ENCODE measurements at places on chromosomes 7 and 10.
A peak's percentile ranks its signal among the peaks of the same experiment; 100 is the strongest.

DNA sequence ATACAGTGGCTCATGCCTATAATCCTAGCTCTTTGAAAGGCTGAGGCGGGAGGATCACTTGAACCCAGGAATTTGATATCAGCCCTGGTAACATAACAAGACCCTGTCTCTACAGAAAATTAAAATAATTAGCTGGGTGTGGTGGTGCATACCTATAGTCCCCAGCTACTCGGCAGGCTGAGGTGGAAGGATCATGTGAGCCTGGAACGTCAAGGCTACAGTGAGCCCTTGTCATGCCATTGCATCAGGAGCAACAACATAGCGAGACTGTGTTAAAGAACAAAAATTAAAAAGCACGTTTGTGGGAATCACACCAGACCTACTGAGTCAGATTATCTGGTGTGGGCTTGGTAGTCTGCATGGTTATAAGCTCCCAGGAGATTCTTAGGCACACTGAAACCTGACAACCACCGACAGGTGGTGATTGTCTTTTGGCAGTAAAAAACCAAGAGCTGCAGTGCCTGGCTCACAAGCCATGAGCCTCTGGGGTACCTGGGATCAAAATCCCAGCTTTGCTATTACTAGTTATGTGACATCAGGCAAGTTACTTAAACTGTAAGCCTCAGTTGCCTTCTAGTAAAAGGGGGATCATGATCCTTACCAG, 146.9 kb downstream of the SND1 start:
- DNase-seq, result no peak

DNA sequence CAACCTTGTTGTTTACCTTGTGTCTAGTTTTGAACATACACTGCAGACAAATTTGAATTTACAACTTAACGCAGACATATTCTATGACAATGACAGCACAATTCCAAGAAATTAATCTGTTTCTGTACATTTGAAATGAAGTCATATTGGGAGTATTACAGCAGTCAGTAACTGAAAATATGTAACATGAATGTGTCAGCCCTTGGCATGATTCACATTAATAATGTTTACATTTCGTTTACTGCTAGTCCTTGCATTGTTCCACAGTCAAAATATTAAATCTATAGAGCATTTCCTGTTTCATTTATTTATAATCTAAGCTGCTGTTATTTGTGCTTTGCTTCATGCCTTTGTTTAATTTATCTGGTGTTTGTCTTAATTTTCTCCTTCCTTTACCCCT, 80.4 kb downstream of the NOC3L start:
- no peak for DNase-seq

GRCh38 chr7:1131471-1132265, 28.3 kb downstream of the ZFAND2A start:
- no peak for DNase-seq

DNA sequence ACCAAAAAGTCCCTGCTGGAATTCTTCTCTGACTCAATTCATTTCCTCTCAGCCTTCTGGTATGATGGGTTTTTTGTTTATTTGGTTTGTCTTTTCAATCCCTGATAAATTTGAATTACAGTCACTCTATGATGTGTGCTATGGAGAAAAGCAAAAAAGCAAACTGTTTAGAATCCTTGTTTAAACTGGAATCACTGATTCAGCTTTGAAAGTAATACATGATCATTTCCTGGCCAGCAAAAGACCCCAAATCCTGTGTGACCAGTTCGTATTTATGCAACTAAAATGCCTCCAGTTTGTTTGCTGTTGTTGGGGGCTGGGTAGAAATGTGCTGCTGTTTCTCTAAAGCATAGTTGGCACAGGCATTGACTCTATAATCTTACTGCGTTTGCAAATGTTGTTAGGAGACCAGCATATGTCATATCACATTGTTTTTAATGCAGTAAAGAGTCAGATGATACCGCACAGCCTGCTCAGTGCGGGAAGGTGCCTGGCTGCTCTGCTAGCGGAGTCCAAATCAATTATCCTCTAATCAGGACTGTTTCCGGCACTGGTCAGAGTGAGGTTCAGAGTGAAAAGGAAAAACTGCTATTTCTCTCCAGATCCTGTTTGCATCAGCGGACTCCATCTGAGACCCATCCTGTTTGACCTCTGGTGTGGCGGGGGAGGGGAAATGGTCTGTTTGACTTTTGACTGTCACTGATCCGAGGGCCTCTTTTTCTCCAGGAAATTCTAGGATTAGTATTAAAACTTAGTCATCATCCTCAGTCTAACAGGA, 40.6 kb upstream of the ADD3 start:
- DNase-seq, result peak; percentile 61

GRCh38 chr10:10914144-10914543, 103.5 kb upstream of the CELF2 start:
- DNase-seq, result no peak

- DNase-seq, result no peak
These were observed 173.4 kb downstream of the IMMP2L start for GRCh38 chr7:111388912-111389311.

DNA sequence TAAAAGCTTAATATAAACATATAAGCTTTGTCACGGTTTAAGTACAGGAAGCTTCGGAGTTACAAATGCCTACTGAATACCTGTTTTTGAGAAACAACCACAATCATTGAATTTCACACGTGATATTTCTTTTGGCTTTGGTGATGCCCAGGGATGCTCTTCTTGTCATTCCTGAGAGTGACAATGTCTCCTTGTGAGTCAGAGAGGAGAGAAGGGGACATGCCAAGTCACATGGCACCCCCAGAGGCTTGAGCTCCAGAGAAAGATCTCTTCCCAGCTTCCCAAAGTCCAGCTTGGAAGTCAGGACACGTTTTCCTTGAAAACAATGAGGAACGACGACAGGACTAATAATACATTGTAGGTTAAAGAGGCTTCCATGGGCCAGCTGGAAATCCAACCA, 242.4 kb downstream of the ARHGAP21 start:
- no peak for DNase-seq

GRCh38 chr10:6269953-6270867, 67.5 kb downstream of the PFKFB3 start:
- no peak for DNase-seq

- no peak for DNase-seq
These were observed 6.4 kb downstream of the ETV1 start for GRCh38 chr7:13982940-13983677.

DNA sequence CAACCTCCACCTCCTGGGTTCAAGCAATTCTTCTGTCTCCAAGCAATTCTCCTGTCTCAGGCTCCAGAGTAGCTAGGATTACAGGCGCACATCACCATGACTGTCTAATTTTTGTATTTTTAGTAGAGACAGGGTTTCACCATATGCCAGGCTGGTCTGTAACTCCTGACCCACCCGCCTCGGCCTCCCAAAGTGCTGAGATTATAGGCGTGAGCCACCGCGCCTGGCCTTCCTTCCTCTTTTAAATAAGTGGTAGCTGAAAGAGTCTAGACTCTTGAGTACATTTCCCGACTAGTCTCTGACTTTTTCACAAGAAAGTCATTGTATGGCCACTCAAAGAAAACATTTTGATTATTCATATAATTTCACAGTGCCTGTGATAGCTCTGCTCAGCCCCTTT, 636.2 kb upstream of the ANKRD30A start:
- DNase-seq, result peak; percentile 27

DNA sequence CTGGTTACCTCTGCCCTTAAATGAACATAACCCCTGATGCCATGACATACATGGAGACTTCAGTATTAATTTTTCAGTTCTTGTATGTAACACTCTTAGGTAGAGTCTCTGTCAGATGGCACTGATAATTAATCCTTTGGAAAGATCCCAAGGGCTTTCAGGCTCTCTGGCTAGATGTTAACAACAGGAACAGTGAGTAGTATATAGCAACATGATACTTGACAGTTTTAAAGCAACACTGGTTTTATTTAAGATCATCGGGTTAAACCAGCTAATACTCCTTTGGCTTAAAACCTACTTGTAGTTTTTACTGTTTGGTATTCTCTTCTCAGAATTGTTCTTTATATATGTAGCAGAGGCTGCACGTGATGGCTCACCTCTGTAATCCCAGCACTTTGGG, 27.3 kb downstream of the AHCYL2 start:
- no peak for DNase-seq

GRCh38 chr10:112838784-112839481, 111.1 kb upstream of the TCF7L2 start:
- DNase-seq, result no peak

DNA sequence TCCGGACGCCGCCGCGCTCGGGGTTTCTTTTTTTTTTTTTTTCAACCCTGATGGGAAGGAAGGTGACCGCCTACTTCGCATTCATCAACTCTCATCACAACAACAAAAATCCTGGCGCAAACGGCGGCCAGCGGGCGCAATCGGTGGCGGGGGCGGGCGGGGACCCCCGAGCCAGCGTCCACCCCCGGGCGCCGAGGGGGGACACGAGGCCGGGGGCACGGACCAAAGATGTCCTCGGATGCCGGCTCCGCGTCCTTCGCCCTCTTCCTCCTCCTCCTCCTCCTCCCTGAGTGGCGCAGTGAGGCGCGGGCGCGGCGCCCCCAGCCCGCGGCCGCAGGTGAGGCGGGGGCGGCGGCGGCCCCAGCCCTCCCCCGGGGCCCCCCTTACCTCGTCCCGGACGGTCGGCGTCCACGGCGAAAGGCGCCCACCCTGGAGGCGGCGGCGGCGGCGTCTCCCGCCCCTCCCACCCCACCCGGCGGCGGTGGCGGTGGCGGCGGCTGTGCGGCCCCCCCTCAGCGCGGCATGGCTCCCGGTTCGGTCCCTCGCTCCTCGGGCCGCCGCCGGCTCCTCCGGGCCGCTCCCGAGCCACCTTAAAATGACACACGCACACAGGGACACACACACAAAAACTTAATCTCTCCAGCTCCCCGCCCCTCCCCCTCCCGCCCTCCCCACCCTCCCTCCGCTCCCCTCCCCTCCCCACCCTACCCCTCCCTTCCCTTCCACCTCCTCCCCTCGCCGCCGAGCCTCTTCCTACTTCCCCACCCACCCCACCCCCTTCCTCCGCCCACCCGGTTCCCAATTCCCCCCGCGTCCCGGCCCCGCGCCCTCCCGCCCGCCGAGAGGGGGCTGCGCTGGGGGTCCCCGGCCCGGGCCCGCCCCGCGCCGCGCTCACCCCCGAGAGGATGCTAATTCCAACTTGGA, at the start of gene CTBP2:
Gene CTBP2 (minus strand): TSS at position 632 of the 924 bp plus-strand sequence.
- peak; percentile 96 for DNase-seq

DNA sequence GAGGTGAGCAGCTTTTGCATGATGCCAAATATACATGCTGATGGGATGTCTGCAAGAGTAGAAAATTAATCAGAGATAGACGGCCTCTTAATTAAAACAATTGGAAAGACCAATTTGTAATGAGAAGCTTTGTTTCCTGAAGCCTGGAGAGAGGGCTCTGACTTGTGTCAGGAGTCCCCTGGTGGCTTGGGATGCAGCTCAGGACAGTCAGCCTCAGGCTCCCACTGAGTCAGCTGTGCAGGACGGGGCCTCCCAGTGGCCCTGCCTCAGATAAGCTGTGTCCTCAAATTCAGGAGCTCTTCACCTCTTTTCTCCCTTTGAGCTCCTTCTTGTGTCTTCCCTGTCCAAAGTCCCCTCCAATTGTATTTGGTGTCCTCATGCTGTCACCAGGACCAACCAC, 438.9 kb upstream of the PODXL start:
- DNase-seq, result no peak

DNA sequence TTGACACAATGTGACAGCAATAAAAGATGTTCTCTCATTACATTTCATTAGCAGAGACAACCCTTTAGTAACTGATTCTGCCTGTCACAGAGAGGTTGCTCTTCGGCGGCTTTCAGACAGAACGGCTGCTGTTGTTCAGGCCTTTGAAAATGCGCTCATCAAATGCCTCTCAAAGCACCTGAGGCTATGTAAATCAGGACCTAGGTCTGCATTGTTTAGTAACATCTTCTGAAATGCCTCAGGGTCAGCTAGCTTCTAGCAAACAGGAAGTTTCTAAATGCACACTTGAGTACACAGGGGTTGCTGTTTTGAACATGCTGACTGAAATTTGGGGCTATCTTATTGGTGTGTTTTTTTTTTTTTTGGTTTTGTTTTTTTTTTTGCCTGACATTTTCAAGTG, 143.3 kb upstream of the DKK1 start:
- DNase-seq, result no peak

DNA sequence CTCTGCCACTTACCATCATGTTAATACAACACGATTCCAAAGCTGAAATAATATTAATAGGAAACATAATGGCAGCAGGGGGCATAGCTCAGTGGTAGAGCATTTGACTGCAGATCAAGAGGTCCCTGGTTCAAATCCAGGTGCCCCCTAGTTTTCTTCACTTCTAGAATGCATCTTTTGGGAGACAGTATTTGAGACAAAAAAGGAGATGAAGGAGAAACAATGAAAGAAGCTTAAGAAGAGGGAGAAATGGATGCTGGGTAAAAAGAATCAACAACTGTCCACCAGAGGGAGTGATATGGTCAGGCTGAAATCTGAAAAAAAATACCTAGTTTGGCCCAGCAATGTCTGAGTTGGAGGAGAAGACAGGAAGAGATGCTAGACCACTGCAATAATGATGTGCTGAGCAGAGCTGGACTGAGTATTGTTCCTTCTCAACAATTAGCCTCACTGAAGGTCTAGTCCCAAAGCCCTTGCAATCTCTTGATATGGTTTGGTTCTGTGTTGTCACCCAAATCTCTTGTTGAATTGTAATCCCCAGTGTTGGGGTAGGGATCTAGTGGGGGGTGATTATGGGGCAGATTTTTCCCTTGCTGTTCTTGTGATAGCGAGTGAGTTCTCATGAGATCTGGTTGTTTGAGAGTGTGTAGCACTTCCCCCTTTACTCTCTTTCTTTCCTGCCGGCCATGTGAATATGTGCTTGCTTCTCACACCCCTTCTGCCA, 48.3 kb downstream of the ZNF783 start:
- peak; percentile 83 for DNase-seq

DNA sequence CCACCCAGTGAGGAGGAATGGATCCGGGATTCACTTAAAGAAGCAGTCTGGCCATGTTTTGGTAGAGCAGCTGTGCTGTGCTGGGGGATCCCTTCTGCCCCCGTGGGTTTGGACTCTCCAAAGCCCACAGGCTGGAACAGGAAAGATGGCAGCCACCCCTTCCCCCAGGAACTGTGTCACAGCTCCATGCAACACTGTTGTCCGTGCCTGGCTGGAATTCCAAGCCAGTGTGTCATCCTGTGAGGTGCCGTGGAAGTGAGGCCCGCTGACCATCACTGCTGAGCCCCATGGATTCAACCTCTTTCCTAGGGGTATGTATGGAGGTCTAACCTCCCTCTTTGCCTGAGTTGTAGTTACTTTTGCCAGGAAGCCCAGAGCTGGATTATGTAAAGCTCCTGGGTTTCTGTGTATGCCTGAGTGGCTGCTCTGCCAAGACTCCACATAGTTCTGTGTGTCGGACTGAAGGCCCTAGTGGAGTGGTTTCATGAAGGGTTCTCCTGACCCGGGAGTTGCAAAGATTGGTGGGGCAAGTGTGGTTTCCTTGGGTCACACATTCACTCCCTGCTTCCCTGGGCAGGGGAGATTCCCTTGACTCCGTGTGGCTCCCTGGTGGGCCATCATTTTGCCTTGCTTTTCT, 35.1 kb upstream of the PCGF5 start:
- DNase-seq, result peak; percentile 73

GRCh38 chr7:114653364-114654088, 238.9 kb downstream of the FOXP2 start:
- DNase-seq, result no peak

- no peak for DNase-seq
These were observed 12.2 kb downstream of the CLRN3 start for GRCh38 chr10:127880557-127880956.

- DNase-seq, result peak; percentile 84
These were observed 1.3 kb downstream of the CUL1 start for GRCh38 chr7:148699782-148700629.

Data from osteoblast (primary cell).